Stimulated activated CD4-positive, alpha-beta T cell treated with anti-CD3 and anti-CD28 coated beads, Interleukin-15, amount 100 ng/mL, for 48 hours (primary cell): ENCODE measurements at places on chromosomes 5 and 9.

- peak; percentile 7 for DNase-seq
These were observed 52.6 kb upstream of the ARAP3 start for GRCh38 chr5:141734501-141735229.

- no peak for DNase-seq
These were observed 41.8 kb upstream of the S1PR3 start for GRCh38 chr9:88949425-88949824.

- no peak for DNase-seq
These were observed 38.8 kb downstream of the ITGA2 start for GRCh38 chr5:53027913-53028312.

DNA sequence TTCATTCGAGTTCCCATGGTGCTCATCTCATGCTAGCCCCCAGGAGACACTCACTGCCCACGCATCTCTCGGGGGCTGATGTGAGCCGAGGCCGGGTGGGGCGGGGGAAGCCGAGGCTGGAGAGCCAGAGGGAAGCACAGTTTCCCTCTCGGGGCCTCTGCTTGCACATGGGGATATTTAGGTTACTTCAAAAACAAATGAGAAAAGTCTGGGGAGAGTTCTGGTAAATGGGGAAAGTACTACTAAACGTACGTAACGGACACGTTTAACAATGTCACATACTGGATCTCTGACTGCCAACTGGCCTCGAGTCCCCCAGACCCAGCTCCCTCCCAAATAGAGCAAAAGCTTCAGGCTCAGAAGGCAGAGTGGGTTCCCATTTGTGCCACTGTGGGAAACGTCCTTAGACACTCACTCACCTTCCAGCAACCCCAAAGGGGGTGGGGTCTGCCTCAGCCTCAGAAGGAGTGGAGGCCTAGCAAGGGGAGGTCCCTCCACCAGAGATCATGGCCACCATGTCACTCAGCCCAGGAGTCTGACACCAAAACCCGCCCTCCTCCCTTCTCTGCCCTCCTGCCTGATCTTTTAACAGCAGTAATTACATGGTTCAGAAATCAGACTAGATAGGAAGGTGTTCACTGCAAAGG, 33.8 kb upstream of the NTNG2 start:
- no peak for DNase-seq

DNA sequence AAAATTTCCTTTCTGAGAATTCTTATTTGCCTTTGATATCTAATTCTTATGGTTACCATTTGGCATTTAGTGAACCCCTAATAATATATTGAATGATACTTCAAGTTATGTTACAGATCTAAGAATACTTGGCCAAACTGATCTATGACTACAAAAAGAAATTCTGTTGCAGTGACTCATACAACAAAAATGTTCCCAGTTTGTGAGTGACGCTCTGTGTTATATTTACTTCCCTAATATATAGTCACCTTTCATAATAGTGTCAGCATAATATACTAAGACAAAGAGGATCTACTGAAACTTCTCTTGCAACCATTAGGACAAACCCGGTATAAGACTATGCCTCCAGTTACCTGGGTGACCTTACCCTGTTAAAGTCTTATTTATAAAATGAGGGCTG, 216.9 kb upstream of the TLX3 start:
- no peak for DNase-seq

GRCh38 chr5:60463179-60463868, 236.6 kb downstream of the DEPDC1B start:
- DNase-seq = no peak

- no peak for DNase-seq
These were observed 526.4 kb downstream of the NR2F1-AS1 start for GRCh38 chr5:93054424-93055163.

GRCh38 chr9:91948597-91949391, 1.2 kb downstream of the ROR2 start:
- DNase-seq = no peak

DNA sequence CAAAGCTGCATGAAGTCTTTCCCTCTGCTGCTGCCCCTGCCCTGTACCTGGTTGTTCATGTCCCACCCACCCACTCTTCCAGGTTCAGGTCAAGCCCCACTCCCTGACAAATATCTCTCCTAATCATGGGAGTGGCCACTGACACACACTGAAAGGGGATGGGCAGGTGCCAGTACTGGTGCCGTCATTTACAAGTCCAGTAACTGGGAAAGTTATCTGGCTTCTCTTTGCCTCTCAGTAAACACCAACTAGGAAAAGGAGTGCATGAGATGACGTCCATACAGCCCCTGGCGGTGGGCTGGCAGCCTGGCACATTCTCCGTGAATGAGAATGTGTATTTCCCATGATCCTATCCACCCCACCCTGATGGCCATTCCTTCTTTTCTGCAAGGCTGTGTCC, 225.2 kb downstream of the FSTL4 start:
- no peak for DNase-seq

GRCh38 chr5:71790433-71790832, 71.4 kb downstream of the CARTPT start:
- DNase-seq = no peak

DNA sequence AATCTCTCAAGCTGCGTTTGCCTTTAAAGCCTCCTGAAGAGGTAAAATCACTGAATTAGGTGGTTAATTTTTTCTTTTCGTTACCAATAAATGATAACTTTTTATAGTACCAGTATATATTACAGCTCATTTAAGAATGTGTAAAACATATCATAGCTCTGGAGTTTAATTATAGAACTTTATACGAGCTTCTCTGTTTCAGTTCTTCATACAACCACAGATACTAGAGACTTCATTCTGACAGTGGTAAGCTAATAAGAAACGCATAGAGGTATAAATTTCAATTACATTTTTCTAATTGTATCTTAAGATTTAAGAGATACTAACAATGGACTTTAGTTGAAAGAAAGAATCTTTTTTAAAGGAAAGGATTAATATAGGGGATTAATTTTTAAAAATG, 73.9 kb downstream of the PBX3 start:
- DNase-seq = no peak

DNA sequence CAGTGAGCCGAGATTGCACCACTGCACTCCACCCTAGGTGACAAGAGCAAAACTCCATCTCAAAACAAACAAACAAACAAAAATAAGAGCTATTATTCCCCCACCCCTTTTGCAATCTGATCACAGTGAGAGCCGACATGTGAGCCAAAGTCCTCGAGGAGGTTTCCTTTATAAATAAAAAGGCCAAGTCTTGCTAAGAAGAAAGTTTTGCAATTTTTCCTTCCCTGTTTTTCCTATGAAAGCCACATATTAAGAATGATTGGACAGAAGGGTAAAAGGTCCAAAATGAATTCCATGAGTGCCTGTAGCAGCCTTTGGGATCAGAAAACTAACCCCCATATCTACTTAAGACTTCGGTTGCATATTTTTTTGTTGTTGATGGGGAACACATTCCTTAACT, 179.7 kb downstream of the TSSK1B start:
- no peak for DNase-seq

- no peak for DNase-seq
These were observed 1.0 kb downstream of the NIPSNAP3A start for GRCh38 chr9:104748359-104749031.

GRCh38 chr5:3836528-3836927, 240.9 kb downstream of the IRX1 start:
- DNase-seq = no peak

DNA sequence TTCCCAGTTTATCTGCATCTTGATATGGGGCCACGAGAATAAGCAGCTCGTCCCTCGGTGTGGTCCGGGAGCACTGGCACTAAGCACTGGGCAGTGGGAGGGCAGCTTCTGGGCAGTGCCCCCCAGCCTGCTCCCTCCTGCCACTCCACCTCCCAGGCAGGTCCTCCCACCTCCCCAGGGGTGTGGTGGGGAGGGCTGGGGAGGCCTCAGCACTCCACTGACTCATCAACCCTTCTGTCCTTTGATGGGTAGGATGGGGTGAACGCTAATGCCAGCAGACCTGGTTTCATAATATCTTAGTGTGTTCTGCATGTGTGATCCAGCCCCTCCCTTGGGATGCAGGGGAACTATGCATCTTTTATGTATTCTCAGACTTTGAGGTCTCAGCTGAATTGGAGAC, 62.2 kb upstream of the GNE start:
- no peak for DNase-seq

- DNase-seq = no peak
These were observed 4.0 kb downstream of the CXXC5 start for GRCh38 chr5:139651853-139652787.

DNA sequence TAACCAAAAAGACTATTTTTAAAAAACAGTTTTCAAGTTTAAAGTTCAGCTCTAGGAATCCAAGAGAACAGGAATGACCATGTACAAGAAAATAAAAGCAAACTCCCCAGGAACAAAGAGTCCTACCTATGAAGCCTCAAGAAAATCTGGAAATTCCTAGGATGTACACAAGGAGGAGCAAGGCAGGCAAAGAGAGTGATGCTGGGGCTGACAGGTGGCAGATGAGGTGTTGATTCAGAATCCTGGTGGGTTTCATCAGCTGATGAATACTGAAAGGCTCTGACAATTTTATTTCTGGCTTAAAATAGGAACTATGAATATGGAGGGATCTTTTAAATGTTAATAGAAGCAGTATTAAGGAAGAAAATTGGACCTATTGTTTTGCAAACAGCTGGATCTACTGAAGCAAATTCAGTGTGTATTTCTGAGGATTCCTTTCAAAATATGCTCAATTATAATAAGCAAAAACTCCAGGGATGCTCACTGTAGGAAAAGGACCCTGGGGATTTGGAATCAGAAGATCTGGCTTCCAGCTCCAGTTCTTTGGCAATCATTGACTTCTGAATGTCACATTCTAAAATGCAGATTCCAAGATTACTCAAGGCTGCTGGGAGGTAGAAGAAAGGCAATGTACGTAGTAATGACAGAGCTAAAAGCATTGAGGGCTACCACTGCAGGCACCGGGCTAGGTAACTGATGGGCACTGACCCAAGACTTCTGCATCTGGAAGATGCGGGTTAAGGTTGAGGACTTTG, 28.0 kb upstream of the SH3RF2 start:
- no peak for DNase-seq

DNA sequence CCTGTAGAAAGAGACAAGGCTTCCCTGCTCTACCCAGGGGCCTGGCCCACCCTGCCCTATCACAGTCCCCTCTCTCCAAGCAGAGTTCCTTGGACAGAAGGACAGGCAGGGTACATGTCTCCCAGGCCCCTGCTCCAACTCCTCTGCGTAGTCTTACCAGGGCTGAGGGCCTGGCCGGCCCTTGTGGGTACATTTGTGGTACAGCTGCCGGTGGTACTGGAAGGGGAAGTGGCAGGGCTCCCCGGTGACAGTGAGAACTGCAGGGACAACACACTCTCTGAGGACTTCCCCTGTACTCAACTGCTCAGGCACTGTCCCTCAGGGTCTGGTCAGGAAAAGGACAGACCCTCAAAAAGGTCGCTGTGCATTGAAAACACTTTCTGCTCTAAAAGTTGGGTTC, 3.6 kb downstream of the F12 start:
- DNase-seq = no peak

GRCh38 chr5:6904860-6905259, 191.6 kb downstream of the TENT4A start:
- DNase-seq = no peak

GRCh38 chr9:120136696-120137095, 443.3 kb downstream of the CDK5RAP2 start:
- no peak for DNase-seq

DNA sequence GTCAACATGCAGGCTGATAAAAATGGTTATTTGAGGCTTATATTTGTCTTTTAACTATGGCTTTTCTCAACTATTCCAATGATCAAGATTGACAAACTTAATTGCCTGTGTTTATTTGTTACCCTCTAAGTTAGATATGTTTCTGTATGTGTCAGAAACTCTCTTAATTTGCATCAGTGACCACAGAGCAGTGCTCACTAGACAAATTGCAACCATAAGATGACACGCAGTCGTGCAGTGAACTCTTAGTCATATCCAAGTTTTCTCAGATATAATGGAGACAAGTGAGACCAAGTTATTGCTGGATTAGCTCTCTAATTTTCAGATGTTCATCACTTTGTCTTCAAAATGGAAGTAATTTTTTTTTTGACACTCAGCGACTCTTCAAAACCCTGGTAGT, 342.2 kb upstream of the RFX3 start:
- no peak for DNase-seq

- DNase-seq = no peak
These were observed 10.5 kb downstream of the SH2D3C start for GRCh38 chr9:127767909-127768331.

DNA sequence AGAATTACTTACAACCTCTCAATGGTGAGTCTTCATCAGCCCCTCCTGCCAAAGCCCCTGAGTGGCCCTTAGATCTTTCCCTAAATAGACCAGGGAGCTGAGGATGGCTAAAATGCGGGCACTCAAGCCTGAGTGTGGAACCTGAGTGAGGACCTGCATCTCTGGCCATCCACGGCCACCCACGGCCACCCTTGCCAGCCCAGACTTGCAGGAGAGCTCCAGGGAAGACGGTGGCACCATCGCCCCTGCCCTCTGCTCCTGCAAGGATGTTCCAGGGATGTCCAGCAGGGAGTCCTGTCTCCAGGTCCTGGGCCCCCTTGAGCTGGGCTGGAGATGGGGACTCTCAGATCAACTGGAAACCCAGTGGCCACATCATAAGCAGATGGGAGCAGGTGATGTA, 68.2 kb upstream of the OLFM1 start:
- no peak for DNase-seq

DNA sequence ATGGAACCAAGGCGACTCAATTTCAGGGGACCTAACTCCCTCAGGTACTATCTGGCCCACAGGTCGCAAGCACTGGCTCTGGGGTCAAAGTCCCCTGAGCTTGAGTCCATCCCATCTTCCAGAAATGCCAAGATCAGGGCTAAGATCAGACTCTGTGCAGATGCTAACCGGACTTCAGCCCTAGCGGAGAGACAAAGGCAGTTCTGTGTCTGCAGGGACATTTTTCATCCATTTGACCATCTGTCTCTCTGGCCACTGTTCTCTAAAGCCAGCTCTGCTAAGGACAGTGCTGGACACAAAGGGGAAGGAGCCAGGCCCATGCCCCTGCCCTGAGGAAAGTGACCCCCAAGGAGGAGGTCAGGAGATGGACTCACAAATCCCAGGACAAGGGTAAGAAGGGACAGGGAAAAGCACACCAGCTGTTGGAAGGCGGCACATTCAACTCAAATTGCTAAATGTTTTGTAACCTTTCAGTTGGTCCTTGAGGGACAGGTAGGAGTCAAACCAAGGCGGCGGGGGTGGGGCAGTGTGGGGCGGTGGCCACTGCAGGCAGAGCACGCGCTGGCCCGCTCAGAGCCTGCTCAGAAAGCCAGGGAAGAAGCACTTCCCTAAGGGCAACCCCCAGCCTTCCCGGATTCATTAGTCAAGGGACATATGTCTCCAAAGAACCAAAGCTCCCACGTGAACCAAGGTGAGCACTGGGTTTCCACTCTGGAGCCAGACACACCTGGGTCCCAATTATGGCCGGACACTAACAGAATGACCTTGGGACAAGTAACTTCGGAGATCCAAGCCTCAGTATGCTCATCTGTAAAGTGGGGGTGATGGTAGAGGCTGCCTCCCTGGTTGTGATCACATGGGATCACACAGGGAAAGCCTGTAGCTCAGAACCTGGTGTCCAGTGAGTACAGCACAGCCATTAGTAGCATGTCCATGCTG, 42.8 kb downstream of the STK10 start:
- DNase-seq = no peak

DNA sequence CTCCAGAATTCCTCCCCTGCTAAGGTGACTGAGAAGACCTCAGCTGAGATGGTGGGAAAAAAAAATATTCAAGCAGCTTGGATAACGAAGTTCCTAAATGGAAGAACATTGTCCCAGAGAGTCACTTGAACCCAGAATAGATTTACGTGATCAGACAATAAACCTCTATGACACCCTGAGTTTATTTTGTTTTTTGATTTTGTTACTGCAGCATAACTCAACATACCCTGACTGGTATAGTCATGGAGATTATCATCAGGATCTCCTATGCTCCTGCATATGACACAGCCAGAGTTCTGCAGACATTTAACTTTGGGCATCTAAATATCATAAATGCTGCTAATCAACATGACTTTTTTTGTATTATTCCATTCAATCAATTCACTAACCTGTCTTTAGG, 282.9 kb downstream of the RASEF start:
- DNase-seq = no peak
